ENCODE measurements at places on chromosomes 13 and 19.
A peak's percentile ranks its signal among the peaks of the same experiment; 100 is the strongest.

- DNase-seq, result no peak
Observed at GRCh38 chr13:52061587-52061986, 37.1 kb downstream of the UTP14C start.

DNA sequence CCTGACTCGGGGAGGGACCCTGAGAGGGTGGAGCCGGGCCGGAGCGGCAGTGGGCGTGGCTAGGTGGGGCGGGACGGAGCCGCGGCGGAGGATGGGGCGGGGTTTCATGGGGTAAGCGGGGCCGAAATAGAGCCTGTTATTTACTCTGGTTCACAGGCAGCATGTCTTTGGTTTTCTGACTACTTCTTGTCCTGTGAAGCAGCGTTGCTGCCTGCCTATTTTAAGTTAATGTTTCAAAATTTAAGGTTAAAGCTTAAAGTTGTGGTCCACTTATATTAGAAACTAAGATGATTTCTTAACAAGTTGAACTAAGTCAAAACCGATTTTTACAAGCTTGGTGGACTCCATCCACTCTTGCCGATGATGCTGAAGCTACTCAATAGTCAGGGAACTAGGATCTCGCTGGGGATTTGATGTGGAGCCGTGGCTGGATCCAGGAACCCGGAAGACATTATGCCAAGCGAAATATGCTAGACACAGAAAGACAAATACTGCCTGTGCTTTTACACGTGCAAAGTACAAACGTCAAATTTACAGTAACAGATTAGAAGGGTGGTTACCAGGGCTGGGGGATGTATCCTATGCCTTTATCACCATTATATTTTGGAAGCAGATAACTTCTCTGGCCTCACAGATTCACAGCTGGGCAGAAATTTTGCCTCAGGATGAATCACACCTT, 433 bp upstream of the ZNF616 start:
- DNase-seq, result no peak

GRCh38 chr13:22644941-22645340, 535.8 kb upstream of the SGCG start:
- DNase-seq, result no peak

GRCh38 chr19:5593343-5594255, 25.8 kb upstream of the TINCR start:
- DNase-seq, result no peak

- DNase-seq, result peak; percentile 44
Observed at GRCh38 chr13:43085545-43085944, 62.2 kb downstream of the DNAJC15 start.

DNA sequence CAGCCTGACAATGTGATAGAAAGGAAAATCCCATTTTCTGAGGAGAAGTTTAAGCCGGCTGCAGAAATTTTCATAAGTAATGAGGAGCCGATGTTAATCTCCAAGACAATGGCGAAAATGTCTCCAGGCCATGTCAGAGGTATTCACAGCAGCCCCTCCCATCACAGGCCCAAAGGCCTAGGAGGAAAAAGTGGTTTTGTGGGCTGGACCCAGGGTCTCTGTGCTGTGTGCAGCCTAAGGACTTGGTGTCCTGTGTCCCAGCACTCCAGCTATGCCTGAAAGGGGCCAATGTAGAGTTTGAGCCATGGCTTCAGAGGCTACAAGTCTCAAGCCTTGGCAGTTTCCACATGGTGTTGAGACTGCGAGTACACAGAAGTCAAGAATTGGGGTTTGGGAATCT, 32.9 kb upstream of the GPC6 start:
- no peak for DNase-seq

GRCh38 chr19:9406798-9407352, 28.5 kb downstream of the ZNF266 start:
- DNase-seq, result peak; percentile 90
